K562 (cell line): ENCODE measurements at places on chromosomes 7 and 10. TPM values are rescaled to one million over a fixed set of nuclear protein-coding genes. Genes with fewer than 3 reads are reported as not detected.

- no peak for DNase-seq
Observed at GRCh38 chr10:7258948-7259523, 151.8 kb downstream of the SFMBT2 start.

DNA sequence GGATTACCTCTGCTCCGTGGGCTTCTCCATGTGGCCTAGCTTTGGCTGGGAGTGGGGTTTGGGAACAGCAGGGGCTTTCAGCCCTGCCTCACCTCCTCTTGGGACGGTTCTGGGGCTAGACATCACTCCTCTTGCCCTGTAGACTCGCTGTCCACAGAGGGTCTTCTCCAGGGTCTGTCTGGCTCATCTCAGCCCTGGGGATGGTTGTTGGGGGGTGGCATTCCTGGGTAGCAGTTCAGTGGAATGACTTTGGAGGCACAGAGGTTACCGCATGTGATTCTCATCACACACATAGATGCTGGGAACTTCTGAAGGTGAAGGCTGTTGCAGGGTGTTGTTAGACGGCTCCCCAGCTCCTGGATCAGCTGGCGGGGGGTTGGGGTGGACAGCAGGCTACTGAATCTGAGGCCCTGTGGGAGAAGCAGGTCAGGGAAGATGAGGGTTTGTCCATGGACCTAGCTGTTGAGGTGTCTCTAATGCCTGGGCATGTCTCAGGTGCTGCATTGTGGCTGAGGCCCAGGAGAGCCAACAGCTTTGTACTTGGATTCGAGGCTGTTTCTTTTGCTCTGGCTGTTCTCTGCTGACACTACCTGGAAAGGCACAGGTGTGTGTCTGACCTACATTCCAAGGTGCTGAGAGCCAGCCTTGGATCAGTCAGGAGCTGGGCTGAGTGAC lies 23.8 kb downstream of the RAMP3 start:
- DNase-seq = no peak

- DNase-seq = no peak
Observed at GRCh38 chr10:116699471-116700150, 42.8 kb downstream of the HSPA12A start.

DNA sequence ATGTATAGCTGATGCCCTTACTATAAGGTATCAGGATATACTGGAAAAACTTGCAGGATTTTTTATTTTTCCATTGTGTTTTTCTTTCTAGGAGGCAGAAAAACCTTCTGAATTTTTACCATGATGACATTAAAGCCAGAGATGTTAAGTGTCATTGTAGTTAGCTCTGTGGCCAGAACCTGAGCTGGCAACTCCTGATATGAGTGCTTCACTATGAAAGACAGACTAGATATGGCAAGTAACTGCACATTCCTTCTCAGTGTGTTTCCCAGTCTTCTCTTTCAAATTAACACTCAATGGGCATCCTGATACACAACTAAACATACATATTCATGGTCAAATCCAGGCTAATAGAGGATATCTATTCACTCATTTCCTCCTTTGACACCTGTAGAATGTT lies 166.2 kb downstream of the CTTNBP2 start:
- DNase-seq = no peak

- no peak for DNase-seq
Observed at GRCh38 chr10:98444314-98445006, 2.3 kb downstream of the HPS1 start.

- DNase-seq = no peak
Observed at GRCh38 chr10:110833234-110833940, 38.3 kb upstream of the PDCD4 start.

DNA sequence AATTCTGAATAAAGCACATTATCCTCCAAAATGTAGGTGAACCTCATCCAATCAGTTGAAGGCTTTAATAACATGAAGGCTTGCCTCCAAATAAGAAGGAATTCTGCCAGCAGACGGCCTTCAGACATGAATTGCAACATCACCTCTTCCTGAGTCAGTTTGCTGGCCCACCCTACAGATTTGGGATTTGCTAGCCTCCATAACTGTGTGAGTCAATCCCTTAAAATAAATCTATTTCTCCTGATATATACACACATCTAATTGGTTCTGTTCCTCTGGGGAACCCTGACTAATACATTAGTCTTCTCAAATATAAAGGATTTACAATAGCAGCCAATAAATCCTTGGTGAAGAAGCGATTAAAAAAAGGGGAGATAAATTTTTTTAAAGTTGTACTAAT lies 34.8 kb upstream of the OSBPL3 start:
- no peak for DNase-seq

DNA sequence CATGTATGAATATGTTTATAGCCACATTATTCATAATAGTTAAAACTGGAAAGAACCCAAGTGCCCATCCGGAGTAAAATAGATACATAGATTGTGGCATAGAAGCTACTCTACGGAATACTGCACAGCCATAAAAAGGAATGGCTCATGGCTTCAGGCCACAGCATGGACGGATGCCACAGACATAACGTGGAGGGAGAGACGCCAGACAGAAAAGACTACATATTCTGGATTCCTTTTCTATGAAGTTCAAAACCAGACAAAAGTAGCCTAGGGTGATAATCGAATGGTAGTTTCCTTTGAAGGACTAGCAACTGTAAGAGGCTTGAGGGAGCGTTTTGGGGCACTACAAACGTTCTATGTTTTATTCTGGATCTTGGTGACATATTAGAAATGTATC lies 58.9 kb upstream of the FOXI2 start:
- no peak for DNase-seq

DNA sequence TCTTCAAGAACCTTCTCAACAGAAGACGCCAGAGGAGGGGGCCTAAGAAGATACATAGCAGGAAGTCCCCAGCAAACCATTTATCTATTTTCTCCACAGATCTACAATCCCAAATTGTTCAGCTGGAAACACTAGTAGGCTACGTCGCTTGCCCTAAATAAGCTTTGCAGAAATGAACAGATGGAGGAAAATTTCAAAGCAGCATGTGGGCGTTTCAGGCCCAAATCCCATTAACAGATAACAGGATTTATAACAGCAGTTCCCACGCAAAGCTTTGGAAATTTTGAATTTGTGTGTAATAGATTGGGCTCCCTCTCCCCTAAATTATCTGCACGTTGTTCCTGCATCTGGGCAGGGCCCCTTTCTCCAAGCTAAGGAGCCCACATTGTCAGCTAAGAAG lies 60.6 kb upstream of the FRMD4A start:
- no peak for DNase-seq

DNA sequence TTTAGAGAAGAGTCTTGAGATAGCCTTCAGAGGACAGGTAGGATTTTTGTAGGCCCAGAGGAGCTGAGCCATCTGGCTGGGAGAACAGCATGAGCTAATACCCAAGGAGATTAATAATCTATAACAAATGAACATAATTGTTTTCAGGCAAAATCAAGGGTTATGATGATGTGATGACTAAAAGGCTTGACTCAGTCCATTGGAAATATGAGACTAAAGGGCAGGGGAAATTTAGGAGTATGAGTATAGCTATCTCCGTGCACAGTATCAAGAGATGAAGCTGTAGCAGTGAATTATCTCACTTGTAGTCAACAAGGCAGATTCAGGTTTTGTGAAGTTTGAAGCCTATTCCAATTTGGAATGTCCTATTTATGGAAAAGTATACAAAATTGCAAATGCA lies 40.1 kb downstream of the CSTF2T start:
- no peak for DNase-seq

DNA sequence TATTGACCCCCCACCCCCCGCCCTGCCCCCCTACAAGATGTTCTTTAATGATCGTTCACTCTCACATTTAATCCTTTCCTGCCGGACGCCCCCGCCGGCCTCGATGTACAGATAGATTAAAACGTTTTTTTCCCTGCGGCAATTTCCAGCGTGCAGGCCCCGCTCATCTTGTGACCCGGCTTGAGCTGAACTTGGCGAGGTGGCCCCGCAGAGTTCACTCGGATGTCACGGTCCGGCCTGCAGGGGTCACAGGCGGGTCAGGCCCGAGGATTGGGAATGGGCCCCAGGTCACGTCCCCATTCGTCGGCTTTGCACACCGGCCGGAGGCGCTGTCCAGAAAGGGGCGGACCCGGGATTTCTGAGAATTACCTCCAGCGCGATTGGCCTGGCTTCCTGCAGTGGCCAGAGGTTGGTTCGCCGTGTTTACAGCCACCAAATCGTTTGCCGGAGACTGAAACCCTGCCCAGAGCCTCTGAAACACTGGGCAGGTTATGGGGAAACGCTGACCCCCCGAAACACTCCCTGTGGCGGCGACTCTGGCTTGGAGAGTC lies 1.9 kb upstream of the CYP26A1 start:
- DNase-seq = peak; percentile 92

- DNase-seq = no peak
Observed at GRCh38 chr10:8102708-8103401, 48.4 kb downstream of the GATA3 start.

- no peak for DNase-seq
Observed at GRCh38 chr7:66627151-66627681, 1.5 kb upstream of the KCTD7 start.

DNA sequence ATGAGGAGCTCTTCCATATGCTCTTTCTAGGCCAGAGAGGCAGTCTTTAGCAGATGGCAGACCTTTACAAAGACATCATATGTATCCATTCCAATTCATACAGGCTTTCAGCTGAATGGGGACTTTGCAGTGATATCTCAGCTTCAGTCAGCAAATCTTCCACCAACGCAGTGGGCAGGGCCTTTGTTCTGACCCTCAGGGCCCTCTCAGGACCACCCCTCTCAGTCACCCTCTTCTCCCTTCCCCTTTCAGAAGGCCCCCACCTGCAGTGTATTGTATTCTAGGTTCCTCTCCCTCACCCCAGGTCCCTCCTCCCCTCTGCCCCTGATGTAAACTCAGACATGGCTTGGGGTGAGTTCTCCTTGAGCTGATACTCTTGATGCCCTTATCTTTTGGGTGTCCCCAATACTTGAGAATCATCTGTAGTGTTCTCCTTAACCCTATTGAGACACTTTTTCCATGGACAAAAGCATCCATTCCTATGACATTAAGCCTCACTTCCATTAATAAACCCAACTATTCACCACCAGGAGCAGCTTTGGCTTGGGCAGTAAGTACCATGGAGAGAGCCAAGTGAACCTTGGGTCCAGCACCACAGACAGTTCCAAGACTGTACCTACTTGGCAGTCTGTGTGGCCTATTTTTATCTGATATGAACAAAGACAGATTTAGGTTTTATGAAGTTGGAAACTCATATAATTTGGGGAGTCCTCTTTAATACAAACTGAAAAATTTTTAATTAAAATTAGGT lies 62.7 kb downstream of the ADCYAP1R1 start:
- DNase-seq = no peak

DNA sequence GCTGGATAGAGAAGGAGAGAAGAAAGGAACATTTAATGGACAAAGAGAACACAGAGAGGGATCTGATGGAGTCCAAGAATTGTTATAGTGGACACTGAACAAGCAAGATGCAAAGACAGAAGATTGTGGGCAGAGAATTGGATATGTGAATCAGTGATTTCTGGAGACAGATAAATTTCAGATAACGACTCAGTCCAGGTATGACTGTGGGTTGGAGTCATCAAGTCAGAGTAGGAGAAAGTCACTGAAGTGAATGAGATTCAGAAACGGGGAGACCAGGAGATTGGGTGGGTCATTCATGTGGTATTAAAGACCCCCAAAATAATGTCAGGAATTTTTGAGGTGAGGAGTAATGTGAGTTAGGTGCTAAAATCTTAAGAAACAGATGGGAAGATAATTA lies 23.0 kb downstream of the ASB4 start:
- no peak for DNase-seq

DNA sequence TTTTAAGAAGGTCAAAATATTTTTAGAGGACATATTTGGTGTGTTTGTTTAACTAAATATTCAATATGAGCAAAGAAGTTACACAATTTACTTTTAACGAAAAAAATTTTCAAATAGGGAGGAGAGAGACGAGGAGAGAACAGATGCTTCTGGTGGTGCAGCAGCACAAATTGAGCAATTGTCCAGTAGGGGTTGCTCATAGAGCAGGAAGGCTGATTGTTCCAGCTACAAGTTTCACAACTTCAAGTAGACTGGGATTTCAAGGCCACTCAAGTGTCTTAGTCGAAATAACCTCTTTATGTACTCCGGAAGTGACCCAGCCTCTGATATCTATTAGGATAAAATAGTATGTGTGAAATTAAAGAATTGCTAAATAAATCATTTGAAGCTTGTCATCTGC lies 197.9 kb downstream of the HDAC9 start:
- no peak for DNase-seq

GRCh38 chr7:114789161-114789560 lies 132.7 kb upstream of the MDFIC start:
- DNase-seq = no peak

GRCh38 chr10:103888113-103888841 lies 29.7 kb downstream of the STN1 start:
- peak; percentile 46 for DNase-seq

DNA sequence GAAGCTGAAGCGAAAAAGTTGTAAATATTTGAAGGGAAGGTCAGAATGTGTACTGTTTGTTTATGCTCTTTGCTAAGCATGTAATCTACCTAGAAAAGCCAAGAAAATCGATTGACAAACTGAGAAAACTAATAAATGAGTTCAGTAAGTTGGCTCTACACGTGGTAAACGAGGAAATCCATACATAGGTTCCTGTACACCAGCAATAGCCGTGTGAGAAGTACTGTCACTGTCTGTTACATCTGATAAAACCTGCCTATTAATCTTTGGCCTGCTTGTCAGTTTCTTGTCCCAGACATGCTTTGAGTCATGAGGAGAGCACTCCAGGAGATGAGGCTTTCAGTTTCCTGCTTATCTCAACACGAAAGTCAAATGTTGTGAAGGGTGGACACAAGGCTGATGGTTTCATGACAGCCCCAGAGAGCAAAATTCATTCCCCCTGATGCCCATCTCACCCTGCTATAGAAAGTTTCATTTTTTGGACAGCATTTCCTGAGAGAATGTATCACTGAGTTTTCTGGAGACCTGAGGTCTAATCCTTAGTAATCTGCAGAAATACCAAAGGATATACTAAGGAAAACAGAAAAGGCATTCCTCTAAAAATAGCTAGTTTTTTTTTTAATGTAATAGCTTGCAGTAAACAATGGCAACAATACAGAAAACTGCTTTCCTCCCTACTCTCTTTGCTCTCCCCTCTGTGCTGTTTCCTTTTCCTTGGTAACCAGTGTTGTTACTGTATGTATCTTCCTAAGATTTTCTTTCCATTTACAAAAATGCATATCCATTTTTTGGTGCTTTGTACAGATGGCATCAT lies 18.8 kb downstream of the BMPR1A start:
- peak; percentile 24 for DNase-seq

- no peak for DNase-seq
Observed at GRCh38 chr10:61919646-61920215, 18.2 kb downstream of the ARID5B start.

- DNase-seq = no peak
Observed at GRCh38 chr7:85512790-85513189, 325.9 kb upstream of the SEMA3D start.

ADAM8 gene
- total RNA-seq = 6.1 and 7.0 TPM in 2 replicates

CNTNAP2 gene
- total RNA-seq = 0.11 and 0.62 TPM in 2 replicates

AS3MT gene
- total RNA-seq = 0.25 and 0.29 TPM in 2 replicates

ICA1 gene
- 17.8 and 18.5 TPM in 2 replicates for total RNA-seq

MAGI2 gene
- total RNA-seq = 0.94 and 1.1 TPM in 2 replicates
